ENCODE measurements at places on chromosomes 2 and 18.
A peak's percentile ranks its signal among the peaks of the same experiment; 100 is the strongest.

GRCh38 chr2:164306872-164307271, 314.4 kb downstream of the GRB14 start:
- DNase-seq = no peak

- no peak for DNase-seq
Measured at GRCh38 chr2:204180649-204181048, 244.1 kb downstream of the ICOS start.

- DNase-seq = no peak
Measured at GRCh38 chr2:193201583-193201982, 1006.9 kb upstream of the TMEFF2 start.

DNA sequence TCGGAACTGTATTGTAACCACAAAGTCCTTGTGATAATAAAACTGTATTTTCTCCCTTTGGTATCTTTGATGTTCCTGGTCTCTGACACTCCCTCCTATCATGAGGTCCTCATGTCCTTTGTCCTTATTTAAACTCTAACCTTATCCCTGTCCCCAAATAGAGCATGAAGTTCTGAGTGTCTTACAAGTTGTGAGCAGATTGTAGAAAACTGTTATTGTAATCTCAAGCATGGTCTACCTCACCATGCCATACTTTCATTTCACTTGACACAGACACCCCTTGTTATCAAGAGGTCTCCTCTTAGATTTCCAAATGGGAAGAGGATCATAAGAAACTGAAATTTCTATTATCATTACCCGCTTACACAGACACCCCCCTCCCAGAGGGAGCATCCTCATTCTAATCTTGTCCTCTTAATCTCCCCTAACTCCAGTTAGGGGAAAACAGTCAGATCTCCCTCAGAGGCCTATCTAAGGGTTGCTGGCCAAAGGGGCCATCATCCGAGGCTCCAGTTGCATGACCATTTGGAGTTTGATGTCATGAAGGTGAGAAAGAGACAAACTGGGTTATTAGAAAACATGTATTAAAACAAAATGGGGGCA, 29.0 kb downstream of the MYO3B start:
- DNase-seq = no peak

- no peak for DNase-seq
Measured at GRCh38 chr2:40690036-40690435, 238.1 kb upstream of the SLC8A1 start.

DNA sequence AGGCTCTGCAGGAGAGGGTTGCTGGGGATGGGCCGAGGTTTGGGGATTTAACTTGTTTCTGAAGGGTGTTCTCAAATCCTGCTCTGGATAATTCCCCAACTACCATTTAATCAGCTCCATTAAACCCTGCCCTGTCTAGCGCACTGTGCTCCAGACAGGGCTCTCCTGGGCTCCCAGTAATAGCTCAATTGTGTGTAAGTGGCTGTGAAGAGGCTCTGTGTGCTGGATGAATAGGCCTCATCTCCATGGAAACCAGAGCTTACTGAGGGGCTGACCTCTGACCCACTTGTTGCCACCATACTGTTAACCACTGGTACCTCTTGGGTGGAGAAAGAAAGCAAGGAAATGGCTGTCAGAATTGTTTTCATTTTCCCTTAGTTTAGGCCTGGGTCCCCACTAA, 92.9 kb downstream of the TGOLN2 start:
- DNase-seq = no peak

GRCh38 chr2:207423886-207424285, 105.9 kb upstream of the CREB1 start:
- DNase-seq = peak; percentile 3

- no peak for DNase-seq
Measured at GRCh38 chr2:215447673-215448081, 11.8 kb upstream of the FN1 start.

GRCh38 chr18:74797577-74798151, 200.0 kb downstream of the ZNF407 start:
- no peak for DNase-seq

DNA sequence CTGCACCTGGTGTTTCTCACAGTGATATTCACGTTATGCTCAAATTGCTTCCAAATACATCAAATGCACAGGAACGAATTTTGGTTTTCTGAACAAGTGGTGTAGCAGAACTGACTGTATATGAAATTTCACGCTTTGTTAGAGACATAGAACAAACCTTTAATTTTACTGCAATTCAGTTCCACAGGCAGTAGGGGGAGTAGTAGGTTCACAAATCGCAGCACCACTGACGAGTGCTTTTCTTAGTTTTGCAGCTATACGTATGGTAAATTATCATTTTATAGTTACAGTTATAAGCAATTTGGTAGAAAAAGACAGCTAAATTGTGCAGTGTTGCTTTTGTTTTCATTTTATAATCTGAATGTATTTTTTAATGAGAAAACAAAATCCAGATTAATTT, 113.3 kb downstream of the KIAA1328 start:
- DNase-seq = no peak

- no peak for DNase-seq
Measured at GRCh38 chr2:45895241-45895861, 243.9 kb downstream of the PRKCE start.

DNA sequence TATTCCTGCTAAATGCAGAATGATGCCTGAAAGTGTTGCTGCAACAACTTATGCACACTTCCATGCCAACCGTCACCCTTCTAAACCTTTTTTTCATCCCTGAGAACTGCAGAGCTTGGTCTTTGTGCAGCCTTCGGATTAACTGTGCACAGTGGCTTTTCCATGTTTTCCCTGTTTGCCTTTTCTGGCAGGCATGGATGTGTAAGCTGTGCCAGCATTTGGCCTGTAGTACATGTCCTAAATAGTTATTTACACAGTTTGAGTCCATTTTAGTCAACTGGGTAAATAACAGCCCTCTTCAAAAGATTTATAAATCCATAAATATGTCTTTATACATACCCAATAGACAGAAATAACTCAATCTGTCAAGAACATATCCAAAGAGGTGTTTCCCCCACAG, 31.5 kb downstream of the MEIS1 start:
- DNase-seq = no peak

DNA sequence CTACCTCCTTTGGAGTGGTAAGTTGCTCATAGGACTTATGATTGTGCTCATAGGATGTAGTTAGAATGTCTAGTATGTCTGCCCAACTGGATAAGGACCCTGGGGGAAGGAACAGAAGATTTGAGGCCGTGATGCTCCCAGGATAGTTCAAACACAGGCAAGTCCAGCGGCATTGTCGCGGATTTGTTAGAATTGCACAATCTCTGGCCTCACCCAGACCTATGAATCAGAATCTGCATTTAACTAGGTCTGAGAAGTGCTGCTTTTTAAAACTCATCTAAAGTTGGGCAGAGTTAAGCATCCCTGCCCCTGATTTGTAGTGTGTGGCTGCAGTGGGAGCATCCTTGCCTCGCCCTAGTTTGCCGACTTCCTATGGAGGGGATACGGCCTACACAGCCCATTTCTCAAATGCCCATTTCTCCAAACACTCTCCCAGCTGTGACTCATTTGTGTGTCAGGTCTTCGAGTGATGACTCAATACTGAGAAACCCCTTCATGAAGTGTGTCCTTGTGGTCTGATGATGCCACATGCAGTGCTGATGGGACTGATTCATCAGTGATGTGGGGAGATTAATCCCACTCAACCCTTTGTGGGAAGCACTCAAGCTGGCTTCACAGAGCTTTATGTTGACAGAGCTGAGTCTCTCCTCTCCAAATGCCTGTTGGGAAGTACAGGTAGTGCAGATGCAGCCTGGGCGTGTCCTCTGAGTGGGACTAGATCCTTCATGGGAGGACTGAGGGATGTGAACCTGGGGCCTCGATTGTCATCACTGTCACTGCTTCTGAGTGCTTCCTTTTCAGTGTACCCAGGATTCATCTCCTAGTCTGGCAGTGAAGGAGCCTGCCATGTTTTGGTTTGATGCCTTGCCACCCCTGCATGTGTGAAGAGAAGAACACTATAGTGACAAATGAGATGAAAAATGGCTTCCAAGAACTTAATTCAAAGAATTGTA, 18.7 kb downstream of the SMIM21 start:
- no peak for DNase-seq

- no peak for DNase-seq
Measured at GRCh38 chr18:69865776-69866175, 81.9 kb downstream of the CD226 start.

DNA sequence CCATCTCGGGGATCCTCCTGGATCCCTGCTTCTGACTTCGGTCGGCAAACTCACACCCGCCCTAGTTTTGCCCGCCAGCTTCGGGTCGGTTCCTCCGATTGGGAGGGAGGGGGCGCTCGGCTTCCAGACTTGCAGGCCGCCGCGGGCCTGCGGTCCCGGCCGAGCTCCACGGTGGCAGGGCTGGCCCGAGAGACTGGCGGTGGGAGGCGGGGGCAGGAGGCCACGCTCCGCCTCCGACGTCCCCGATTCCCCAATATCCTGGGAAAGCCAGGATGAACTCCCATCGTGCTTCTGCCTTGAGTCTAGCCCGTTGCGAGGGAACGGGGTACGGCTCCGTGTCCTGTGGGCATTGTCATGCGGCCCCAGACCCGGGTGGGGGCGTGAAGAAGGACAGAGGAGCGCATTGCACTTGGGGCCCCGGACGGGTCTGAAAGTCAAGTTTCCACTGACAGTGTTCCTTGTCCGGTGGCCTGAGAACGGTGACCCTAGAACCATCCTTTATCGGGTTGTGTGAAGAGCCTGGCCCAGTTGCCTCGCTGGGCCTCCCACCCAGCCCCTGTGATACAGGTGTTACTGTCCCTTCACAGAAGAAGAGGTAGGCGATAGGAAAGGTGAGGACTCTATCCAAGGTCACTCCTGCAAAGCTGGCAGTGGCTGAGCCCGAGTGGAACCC, 2.4 kb upstream of the INHBB start:
- DNase-seq = peak; percentile 4

DNA sequence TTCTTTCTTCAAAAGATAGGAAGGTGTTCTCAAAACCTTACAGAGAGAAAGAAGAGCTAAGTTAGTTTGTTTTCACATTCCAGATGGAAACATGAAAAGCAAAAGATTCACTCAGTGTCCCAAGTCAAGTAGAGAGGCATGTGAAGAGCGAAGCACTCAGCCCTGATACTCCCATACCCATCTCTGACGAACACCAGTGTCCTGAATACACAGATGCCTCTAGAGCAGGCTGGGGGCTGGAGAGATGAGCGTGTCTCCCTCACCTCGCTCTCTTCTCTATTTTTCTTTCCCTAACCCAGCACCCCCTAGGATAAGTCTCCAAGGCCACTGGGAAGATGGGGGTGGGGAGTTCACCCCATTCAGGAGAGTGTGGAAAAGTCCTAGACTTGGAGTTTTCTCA, 227.8 kb downstream of the TMEM163 start:
- DNase-seq = no peak

- no peak for DNase-seq
Measured at GRCh38 chr2:233556881-233557736, 9.5 kb downstream of the USP40 start.

- DNase-seq = no peak
Measured at GRCh38 chr18:34709750-34710441, at the start of gene DTNA. DTNA (plus strand) TSS chr18:34710298; CDS start chr18:34755977, 45,679 bp downstream.

DNA sequence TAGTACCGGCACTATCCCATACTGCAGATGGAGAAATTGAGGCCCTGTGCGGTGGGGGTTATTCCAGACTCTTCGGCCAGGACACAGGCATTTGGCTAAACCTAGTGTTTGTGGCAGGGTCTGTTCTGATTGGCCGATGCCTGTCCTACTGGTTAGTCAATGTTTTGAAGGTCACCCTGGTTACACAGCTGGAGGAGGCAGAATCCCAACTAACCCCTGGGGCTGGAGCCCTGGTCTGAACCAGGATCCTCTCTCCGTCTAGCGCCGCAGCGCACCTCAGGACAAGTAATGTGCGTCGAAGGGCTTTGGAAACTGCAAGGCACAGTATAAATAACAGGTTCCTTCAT, 19.4 kb downstream of the TEX44 start:
- no peak for DNase-seq

- DNase-seq = no peak
Measured at GRCh38 chr18:60966876-60967275, 366.4 kb upstream of the CDH20 start.

GRCh38 chr2:85441864-85442263, 23.4 kb downstream of the SH2D6 start:
- DNase-seq = no peak

GRCh38 chr2:100998235-100998573, 3.9 kb upstream of the RPL31 start:
- DNase-seq = no peak

DNA sequence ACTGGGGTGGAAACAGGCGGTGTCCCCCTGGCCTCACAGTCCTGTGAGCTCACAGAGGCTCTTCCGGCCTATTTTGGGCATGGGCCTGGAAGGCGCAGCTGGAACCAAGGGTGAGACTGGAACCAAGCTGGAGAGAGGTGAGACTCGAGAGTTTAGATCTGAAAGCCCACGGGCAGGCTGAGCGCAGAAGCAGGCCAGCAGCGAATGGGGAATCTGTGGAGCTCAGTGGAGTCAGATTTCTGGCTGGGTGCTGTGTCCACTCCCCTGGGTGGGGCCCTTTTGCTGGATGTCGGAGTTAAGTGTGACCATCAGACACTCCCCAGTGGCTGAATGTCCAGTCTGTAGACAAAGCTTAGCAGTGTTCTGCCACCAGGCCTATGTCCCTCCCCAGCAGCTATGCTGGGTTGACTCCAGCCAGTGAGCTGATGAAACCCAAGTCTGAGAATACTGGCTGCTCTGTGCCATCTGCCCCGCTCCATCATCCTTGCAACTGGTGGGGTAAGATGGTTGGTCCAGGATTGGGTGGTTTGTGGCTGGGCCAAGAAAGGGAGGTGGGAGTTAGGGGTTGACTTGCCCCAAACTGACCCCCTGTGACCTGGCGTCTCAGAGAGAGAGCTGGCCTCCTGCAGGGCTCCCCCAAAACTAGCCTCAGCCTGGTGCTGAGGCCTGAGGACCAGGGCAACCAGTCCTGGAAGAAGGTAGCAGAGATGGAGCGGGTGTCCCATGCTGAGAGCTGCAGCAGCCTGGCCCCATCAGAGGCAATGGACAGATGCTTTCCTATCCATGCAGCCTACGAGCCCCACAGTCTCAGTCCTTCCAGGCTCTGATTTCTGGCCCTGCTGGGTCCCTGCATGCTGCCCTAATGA, 34.4 kb downstream of the CYP26B1 start:
- no peak for DNase-seq

DNA sequence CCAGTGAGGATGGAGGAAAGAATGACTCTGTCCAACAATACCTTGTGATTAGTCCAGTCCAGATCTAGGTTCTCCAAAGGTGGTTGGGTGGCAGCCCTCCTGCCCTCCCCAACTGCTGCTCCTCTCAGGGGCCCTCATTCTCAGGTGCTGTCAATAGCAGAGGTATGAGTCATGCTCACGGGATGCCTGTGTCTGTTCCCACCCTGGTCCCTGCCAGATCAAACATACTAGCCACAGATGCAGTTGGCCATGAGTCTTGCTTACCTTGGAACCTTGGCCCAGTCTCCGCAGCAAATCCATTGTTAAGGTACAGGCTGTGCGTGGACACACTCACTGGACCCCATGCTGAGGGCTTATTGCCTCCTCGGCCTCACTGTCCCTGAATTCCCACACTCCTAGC, 24.9 kb upstream of the RPIA start:
- DNase-seq = no peak

DNA sequence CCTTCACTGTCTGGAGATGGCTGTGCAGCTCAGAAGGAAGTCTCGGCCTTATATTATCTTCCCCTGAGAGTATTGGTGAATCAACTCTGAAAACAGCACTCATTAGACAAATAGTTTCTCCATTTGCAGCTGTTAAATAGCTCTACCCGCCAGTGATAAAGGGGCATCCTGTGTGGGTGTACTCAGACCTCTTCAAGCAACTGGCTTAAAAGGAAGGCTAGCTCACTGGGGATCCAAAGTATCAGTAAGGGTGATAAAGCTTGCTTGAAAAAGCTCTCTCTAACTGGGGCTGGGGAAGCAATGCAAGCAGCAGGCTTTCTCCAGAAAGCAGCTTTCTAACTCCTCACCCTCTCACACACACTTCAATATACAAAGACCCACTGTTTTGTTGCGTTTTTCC, 64.9 kb upstream of the PSMD14 start:
- DNase-seq = no peak

Measured in stimulated activated CD8-positive, alpha-beta memory T cell treated with anti-CD3 and anti-CD28 coated beads, Interleukin-4, amount 100 ng/mL, for 1 hour (primary cell).